SK-N-SH (cell line): ENCODE measurements at places on chromosomes 1 and 21.

DNA sequence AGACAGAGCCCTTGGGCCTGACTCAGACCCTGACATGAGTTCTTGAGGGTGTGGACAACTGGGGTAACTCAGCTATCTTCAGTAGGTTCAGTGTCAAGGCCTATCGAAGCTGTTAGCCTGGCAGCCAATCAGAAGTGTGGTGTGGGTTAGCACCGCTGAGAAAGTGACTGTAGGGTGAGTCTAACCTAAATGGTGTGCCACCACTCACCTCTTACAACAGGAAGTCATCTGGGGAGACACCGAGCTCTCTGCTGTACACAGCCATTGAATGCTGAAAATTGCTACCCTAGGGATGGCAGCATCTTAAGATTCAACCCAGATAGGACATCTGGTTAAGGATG lies 44.6 kb downstream of the RASSF5 start:
- no peak for DNase-seq

DNA sequence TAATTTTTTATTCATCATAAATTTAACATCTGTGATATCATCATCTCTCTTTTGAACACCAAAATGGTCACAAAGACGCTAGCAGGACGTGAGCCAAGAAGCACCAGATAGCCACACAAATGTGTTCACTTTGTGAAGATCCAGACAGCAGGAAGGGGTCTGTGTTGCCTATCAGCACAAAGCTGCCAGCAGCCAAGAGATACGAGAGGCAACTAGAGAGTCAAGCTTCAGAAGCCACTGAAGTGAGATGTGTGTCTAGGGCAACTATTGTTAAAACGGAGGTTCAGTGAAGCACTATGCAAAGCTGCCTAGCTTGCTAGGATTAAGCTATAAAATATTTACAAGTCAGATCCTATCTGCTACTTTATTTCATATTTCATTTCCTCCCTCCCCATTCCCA lies 45.3 kb downstream of the NDC1 start:
- peak; percentile 70 for DNase-seq

GRCh38 chr1:156555715-156556114 lies 16.6 kb downstream of the IQGAP3 start:
- DNase-seq, result no peak

DNA sequence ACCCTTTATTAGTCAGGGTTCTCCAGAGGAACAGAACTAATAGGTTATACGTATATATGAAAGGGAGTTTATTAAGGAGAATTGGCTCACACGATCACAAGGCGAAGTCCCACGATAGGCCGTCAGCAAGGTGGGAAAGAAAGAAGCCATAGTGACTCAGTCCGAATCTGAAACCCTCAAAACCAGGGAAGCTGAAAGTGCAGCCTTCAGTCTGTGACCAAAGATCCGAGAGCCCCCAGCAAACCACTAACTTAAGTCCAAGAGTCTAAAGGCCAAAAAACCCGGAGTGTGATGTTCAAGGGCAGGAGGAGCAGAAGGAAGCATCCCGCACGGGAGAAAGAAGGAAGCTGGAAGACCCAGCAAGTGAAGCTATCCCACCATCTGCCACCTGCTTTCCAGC lies 9.9 kb downstream of the IFNLR1 start:
- DNase-seq, result no peak

DNA sequence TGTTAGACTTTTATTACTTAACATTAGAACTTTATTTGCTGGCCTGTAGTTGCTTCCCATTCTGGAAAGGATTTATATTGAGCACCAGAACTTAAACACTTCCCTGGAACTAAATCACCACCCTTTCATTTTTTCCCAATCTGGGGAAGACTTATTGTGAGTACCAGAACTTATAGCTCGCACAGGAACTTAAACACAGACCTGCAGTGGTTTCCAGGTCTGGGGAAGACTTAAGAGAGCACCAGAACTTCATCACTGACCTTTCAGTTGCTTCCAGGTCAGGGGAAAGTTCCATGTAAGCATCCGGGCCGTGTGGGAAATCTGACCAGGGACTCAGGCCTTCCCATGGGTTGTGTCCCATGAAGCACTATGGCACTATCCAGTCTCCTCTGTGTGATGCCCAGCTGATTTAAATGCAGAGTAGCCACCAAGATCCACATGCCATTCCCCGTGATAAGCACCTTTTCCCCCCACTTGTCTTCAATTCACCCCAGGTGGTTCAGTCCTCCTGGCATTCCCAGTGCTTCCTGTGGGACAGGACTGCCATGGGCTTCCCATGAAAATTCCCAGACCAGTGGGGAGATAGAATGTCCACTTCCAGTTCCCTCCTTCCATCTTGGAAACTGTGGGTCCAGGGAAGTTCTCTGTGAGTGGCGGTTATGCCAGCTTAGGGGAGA lies 48.9 kb downstream of the C4BPA start:
- no peak for DNase-seq

GRCh38 chr1:196121181-196121580 lies 487.1 kb downstream of the KCNT2 start:
- no peak for DNase-seq

DNA sequence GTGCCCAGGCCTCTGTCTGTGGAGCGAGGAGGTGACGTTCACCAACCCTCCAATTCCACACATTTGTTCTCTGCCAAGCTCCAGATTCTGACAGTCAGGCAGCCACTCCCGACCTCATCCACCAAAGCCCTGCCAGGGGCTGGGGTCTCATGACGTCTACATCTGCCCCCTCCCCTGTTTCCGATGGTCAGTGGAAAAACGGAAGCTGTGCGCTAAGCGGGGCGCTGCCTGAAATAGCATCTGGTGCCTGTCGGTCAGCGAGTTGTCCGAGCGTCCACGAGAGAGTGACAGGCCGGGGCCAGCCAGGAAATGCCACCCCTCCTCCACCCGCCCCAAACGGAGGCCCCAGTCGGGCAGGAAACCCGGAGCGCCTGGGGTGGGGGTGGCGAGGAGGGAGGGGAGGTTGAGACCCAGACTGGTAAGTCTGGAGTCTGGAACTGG lies 3.2 kb upstream of the TAL1 start:
- no peak for DNase-seq

DNA sequence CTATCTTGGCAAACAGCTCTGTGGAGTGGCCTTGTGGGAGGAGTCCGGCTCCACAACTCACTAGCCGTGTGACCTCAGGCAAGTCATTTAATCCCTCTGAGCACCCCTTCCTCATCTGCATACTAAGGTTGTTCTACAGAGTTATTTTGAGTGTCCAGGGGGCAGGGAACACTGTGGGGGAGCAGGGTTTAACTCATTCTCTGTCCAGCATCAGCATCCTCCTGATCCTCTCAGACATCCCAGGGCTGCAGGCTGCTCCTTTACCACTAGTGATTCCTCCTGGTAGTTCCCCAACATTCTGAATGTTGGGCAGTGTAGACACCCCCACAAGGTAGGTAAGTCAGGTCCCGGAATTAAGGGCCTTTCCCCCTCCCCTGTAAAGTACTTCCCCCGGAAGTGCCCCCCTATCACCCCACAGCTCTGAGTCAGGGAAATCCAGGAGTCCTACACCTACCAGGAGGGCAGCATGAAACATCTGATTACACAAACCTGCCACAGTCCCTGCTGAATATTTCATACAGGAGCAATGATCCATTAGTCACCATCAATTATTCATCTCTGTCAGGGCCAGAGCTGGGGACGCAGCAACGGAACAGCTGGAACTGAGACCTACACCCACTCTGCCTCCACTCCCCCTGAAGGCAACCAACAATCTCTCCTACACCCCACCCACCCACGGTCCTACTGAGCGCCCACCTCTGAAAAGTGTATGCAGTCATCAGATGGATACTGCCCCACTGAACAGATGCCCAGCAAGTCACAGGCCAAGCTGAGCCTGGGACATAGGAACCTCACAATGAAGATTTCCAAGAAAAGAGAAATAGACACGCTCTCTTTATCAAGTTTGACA lies 20.5 kb downstream of the SYT2 start:
- no peak for DNase-seq

- no peak for DNase-seq
Observed at GRCh38 chr1:212232090-212232489, 53.1 kb upstream of the PPP2R5A start.

- no peak for DNase-seq
Observed at GRCh38 chr21:42929969-42930368, 4.5 kb upstream of the ERVH48-1 start.

DNA sequence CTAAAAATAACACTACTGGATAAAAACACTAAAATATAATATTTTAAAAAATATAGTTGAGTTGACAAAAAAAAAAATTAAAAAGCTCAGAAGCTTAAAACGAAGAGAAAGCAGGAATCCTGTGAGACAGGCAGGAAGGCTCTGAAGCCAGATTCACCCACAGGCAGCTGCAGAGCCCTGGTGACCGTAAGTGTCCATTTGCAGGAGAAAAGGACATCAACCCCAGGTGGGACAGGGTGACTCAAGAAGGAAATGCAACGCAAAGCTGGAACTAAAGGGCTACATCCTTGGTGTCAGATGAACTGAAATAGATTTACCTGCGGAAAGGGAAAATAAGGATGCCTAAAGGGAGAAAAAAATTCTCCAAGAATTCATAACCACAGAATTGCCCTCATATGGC lies 46.8 kb downstream of the USP24 start:
- no peak for DNase-seq

GRCh38 chr21:44299458-44300261 lies at the start of gene PFKL:
Gene PFKL (plus strand): TSS chr21:44300053. CDS start chr21:44300106, 53 bp downstream.
- peak; percentile 96 for DNase-seq

- DNase-seq, result no peak
Observed at GRCh38 chr1:214709241-214709640, 106.2 kb downstream of the CENPF start.

GRCh38 chr1:6906783-6907182 lies 121.5 kb downstream of the CAMTA1 start:
- no peak for DNase-seq

DNA sequence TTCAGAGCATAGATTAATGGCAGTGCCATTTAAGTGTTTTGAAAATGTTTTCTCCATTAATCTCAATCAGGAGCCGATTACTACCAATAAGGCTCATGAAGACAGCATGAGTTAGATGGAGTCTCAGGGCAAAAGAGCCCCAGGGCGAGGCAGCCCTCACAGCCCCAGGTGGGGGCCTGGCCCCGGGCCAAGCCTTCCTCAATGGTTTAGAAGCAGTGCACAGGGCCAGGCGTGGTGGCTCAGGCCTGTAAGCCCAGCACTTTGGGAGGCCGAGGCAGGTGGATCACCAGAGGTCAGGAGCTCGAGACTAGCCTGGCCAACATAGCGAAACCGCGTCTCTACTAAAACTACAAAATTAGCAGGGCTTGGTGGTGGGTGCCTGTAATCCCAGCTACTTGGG lies 348.1 kb upstream of the VAMP3 start:
- DNase-seq, result no peak

- DNase-seq, result peak; percentile 91
Observed at GRCh38 chr1:159171254-159171687, at the start of gene CADM3. Gene CADM3 (plus strand): TSS chr1:159171615. CDS start chr1:159171766, 151 bp downstream.

GRCh38 chr1:31781756-31782371 lies 17.7 kb upstream of the ADGRB2 start:
- DNase-seq, result peak; percentile 77

DNA sequence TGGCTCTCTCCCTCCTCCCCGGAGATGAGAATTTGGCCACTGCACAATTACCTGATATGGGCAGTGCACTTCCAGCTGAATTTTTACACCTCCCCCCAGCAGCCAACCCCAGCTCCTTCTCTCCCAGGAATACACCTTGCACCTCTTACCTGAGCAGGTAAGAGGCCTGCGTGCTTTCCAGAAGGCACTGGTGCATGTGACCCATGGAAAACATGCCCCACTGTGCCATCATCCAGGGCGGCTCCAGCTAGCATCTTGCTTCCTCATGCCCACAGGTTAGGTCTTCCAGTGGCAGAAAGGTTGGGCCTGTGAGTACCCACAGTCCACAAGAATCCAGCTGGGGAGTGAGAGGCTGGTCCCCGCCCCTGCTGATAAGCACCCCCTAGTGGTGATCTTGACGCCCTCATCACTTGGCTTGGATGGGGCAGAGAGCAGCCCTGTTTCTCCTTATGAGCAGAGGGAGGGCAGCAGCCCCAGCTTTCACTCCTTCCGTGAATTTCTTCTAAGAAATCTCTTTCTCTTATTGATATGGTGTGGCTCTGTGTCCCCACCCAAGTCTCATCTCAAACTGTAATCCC lies 57.8 kb downstream of the EDARADD start:
- DNase-seq, result peak; percentile 40

DNA sequence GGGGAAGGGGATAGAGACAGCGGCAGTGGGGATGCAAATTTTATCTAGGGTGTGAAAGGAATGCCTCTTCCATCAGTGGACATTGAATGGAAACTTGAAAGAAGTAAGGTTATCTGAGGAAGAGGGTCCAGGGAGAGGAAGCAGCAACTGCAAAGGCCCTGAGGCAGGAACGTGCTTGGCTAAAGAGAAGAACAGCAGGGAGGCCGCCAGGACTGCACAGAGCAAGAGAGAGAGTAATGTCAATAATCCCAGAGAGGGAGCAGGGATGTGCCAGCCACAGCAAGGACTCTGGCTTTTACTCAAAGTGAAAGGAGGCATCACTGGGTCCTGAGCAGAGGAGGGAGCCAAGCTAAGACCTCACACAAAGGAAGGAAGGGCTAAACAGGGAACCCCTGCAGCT lies 50.9 kb downstream of the KCND3 start:
- DNase-seq, result no peak

DNA sequence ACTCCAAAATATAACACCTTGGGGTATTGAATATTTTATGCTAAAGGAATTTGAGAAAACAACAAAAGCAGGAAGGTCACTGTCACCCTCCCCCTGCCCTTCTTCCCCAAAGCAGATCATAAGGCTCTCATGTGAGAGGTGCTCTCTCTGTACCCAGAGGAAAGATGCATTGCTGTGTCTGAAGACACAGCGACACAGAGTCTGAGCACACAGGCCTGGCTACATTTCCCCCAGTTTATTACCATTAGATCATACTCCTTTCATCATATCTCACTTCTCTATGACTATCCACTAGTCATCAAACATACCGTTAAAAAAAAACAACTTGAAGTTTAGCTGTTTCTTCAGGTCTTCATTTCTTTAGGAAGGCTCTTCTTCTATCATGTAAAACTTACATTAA lies 127.1 kb downstream of the PPIAL4G start:
- DNase-seq, result no peak

DNA sequence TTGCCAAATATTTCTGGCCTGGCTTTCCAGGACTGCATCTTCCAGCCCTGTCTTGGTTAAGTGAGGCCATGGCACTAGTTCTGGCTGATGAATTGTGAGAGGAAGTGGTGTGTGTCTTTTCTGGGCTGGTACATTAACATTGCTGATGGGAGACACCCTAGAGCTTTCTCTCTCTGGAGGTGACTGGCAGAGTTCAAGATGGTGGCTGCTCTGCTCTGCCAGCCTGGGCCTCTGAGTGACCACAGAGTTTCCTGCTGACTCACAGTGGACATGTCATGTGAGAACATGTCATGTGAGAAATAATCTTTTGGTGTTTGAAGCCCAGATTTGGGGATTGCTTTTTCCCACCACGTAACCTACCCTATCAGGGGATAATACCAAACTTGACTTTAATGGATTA lies 218.0 kb upstream of the KIAA0040 start:
- DNase-seq, result no peak

DNA sequence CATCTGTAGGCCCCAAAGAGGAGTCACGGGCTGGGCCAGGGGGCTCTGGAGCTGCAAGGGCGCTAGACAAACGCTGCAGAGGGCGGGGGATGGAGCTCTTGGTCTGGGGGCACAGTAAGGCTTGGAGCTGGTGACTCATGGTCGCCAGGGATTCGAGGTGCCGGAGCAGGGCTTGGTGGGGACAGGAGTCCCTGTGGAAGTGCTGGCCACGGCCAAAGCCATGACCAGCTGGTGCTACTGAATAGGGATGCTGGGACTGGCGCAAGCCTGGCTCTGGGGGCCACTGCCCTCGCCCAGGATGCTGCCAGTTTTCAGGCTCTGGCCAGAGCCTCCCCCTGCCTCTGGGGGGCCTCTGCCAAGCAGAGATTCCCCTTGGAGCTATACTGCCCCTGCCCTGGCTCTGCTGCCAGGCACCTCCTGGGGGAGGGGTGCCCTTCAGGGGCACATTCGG lies 25.2 kb downstream of the SPOCD1 start:
- no peak for DNase-seq
